ENCODE measurements at places on chromosomes 6 and 20. TPM values are rescaled to one million over a fixed set of nuclear protein-coding genes. Genes with fewer than 3 reads are reported as not detected.
A peak's percentile ranks its signal among the peaks of the same experiment; 100 is the strongest.

GRCh38 chr6:11043961-11044711, at the start of gene ELOVL2:
TSS of gene ELOVL2 (minus strand) at chr6:11044305. CDS start at chr6:11044230, 75 bp downstream.
- DNase-seq = peak; percentile 61

DNA sequence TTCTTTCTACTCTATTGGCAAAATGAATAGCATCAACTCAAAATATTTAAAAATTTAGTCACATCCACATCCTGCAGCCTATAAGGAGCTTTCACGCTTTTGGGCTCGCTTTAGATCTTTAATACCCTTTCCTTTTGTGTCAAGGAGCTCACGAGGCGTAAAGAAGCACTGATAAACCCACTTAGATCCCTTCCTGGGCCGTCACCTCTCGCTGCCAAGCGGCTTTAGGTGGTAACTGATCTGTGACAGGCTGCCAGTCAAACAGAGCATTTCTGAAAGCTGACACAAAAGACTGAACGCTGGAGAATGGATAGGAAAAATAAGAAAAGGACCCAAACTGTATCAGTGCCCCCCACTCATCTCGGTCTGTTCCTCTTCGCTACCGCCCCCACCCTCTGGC, 385.7 kb upstream of the MMS22L start:
- DNase-seq = no peak

DNA sequence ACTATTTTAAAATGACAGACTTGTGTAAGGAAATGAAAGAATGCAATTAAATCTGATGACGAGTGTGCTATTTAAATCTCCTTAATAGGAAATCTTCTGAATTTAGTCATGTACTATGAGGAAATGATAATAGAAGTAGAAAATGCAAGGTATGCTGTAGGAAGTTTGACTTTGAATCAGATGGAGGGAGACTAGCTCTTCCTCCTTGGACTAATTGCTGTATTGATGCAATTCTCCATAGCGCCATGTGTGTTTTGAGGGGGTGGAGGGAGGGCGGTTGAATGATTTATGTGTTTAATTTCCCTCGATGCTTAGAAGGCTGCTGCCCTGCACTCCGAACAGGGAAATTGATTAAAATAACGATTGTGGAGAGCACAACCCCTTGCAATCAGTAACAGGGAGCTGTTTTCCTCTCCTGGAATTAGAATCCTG, 214.4 kb upstream of the PRND start:
- DNase-seq = peak; percentile 95

DNA sequence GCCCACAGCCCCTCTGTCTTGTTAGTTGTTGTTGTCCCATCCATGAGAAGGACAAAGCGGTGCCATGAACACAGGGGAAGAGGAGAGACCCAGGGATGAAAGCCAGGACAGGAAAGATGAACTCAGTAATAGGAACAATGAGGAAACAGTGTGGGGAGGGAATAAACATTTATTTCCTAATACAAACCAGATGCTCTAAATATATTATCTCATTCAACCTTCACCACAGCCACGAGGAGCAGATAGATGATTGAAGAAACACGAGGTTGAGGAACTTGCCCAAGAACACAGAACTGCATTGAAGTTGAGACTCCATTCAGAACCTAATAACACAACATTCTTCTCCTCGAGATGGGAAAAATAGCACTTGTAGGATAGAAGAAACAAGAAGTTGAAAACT, 53.0 kb upstream of the AIG1 start:
- DNase-seq = no peak

DNA sequence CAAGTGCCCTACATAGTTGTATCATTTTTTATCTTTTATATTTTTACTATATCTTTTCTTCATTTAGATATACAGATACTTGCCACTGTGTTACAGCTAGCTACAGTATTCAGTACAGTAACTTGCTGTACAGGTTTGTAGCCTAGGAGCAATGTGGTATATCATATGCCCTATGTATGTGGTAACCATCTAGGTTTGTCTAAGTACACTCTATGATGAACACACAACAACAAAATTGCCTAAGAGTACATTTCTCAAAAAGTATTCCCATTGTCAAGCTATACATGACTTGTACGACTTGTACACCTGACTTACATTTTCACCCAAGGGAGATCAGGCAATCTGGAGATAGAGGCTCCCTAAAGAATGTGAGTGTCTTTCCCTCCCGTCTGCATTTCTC, 8.2 kb downstream of the ELOVL5 start:
- no peak for DNase-seq

GRCh38 chr20:59954718-59955117, 3.5 kb upstream of the CDH26 start:
- no peak for DNase-seq

- no peak for DNase-seq
Observed at GRCh38 chr6:167835260-167835659, 8.5 kb downstream of the AFDN start.

GRCh38 chr20:59817406-59817805, 116.0 kb downstream of the SYCP2 start:
- DNase-seq = no peak

DNA sequence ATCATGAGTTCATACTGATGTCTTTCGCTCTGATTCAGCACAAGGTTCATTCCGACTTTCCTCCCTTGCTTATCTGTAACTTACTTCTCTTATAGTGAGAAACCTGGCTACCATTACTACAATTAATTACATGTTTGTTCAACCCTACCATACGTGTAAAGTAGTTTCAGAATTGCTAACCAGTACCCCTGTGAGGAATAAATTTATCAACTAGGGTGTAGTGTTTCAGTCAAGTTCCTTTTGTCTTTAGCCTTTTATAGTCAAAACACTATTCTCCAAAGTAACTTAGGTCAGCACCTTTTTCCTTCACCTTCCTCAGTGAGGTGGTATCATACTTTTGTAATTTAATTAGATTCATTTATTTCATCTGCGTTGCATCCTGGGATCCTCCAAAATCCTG, 64.9 kb downstream of the MAP3K4 start:
- no peak for DNase-seq

DNA sequence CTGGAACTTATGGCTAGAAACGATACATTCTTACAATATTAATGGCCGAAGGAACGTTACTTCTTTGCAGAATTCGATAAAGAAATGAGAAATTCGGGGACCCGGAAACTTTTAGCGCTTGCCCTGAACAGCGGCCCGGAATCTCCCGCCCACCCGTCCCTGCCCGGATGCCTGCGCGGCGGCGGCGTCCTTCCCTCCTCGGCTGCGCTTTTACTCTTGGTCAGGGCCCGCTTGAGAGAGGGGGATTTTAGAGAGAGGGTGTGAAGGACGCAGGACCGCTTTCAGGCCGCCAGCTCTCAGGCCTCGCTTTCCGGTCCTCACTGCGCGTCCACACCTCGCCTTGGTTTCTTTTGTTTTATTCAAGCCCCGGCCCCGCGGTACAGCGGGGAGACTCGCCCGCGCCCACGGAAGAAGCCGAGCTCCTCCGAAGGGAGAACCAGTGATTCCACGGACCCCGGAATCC, 243.7 kb downstream of the ARID1B start:
- DNase-seq = peak; percentile 54

DNA sequence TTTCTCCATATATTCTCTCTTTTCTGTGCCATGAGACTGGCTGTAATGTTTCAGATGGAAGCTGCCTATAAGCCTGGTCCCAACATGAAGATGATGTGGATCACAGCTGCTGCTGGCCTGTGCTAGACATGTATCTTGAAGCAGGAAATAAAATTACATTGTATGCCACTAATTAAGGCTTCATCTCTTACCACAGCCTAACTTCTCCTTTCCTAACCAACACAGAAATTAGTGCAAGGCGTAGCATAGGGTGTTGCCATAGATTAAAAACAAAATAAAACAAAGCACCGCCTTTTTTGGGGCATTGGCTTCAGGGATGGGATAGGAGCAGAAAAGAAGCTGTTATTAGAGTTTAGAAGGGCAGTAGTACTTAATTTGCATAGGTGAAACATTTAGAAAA, 4.7 kb upstream of the SLC17A4 start:
- no peak for DNase-seq

GRCh38 chr20:53346335-53346648, 247.3 kb downstream of the ZNF217 start:
- no peak for DNase-seq

DNA sequence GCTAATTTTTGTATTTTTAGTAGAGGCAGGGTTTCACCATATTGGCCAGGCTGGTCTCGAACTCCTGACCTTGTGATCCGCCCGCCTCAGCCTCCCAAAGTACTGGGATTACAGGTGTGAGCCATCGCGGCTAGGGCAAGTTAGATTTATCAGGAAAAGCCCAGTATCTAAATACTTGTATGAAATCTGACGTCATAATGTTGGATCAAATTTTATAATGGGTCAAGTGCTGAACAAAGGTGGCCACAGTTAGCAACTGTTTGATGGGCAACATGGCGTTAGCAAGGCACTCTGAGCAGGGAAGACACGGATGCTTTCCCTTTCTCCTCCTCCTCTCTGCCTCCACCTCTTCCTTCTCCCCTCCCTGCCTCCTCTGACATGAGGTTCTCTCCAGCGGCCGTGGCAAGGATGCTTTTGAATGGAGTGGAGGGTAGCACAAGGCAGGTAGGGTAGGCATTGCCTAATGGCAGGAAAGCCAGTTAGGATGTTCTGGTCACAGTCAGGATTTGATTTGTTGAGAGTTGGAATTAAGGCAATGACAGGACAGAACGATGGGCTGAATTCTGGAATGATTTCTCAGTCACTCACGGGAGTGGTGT, 149.6 kb downstream of the BCAS1 start:
- DNase-seq = no peak

GRCh38 chr20:37355252-37356180, 9.6 kb downstream of the SRC start:
- no peak for DNase-seq

DNA sequence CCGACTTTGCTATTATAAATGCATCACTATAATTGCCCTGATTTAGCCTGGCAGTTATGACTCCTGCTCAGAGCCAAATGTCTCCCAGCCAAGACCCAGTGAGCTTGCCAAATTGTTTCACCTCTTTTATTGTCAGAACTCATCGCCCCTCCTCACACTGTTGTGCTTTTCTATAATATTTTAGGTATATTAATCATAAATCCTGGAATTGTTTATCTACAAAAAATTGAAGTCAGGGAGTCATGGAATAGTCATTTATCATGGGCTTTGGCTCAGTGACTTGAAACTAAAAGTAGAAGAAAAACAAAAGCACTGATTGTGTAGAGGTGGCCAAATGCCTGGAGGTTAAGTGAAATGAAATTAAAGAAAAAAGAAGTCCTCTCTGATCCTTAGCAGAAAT, 85.6 kb downstream of the PFDN4 start:
- DNase-seq = no peak

Gene POM121L2
- not detected for total RNA-seq

Gene CNKSR3
- total RNA-seq = 15.8 TPM

Gene RBM38
- 6.9 TPM for total RNA-seq
